Hindlimb muscle (tissue), 1 donor: ENCODE measurements at places on chromosomes 1 and 21.
A peak's percentile ranks its signal among the peaks of the same experiment; 100 is the strongest.

DNA sequence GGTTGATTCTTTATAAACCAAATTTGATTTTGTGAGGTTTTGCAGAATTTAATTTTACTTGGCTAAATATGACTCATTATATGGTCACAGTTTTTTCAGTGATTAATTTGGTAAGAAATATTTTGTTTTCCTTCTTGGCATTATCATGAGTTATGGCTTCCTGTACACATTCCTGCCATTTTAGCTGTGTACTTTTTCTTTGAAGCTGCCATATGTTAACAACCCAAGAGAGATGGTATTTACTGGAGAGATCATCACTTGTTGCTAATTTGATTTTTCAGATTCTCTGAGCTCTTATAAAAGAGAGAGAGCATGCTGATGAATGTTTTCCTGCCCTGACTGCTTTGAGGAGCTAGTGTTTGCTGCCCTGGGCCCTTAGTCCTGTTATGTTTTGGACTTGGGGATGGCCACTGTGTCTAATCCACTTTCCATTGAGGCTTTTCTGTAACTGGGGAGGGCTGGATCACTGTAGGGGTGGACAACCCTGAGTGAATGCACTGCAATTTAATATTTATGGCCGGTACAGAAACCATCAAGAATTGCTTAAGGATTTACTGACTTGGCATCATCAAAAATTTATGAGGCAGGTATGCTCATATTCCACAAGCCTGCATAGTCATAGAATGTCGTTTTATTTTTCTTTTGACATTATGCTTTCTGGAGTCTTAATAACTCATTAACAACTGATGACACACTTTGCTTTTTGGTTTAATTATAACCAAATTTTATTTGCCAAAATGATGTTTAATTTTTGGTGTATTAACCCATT is 200.9 kb downstream of the DISC1 start:
- DNase-seq = no peak

GRCh38 chr1:165616987-165617546 is 14.0 kb upstream of the MGST3 start:
- no peak for DNase-seq

DNA sequence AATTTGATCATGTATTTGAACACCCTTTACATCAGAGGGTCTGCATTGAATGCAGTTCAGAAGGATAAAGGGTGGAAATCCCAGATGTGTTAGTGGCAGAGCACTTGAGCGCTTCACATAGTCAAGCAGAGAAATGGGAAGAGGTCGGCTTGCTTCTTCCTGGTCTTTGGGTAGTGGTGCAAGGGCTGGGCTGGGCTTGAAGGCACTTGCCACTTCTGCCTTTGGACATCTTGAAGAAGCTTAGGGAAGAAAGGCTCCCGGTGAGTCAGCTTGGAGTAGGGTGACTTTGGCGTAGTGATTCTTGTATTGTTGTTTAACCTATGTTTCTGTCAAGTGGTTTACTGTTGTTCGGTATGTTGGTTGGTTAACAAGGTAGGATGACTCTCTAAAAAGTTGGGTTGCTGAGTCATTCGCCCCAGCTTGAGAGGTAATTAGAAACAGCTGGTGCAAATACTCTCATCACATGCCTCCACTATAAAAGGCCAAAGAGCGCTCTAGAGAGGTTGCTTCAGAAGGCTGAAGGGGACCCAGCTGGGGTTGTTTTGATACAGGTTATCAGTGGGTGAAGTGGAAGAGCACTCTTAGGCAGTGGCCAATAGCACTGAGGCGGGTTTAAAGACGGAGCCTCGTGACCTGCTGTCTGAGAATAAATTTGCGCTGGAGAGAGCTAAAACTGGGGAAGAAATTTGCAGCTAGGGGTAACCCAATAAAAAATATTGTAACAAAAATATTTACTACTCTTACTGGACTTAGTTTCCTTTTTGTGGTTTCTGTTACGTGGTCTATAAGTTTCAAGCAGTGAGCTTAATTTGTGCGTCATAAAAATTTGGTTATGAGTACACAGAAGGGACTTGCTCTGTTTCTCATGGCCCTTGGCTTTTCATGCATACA is 1.4 kb downstream of the BACH1 start:
- DNase-seq = peak; percentile 45

DNA sequence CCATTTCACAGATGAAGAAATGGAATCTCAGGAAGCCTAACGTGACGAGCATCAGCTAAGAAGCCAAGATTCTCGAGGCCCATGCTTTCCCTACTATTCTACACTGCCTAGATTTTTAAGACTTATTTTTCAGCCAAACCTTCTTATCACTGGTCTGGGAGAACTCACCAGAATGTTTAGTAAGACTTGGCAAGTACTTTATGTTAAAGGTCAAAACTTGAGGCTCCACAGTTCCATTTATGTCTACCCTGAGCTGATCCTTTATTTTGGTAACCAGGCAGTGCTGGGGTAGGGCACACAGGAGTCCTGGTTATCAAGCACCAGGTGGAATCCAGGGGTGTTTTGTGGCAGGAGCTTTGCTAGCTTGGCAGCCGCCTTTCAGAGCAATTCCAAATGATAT is 16.8 kb downstream of the PLXNA2 start:
- DNase-seq = no peak

GRCh38 chr1:34721646-34722355 is 33.0 kb upstream of the GJB5 start:
- no peak for DNase-seq
